ENCODE measurements at places on chromosomes 4 and X. TPM values are rescaled to one million over a fixed set of nuclear protein-coding genes. Genes with fewer than 3 reads are reported as not detected.

C4orf51 gene
- total RNA-seq, result not detected

CXCL11 gene
- total RNA-seq, result 1.2 TPM

CFAP47 gene
- not detected for total RNA-seq

NLGN4X gene
- not detected for total RNA-seq

CT47B1 gene
- total RNA-seq, result not detected

UGT2B10 gene
- not detected for total RNA-seq

FGFR3 gene
- 41.6 TPM for total RNA-seq

SMARCA1 gene
- 14.2 TPM for total RNA-seq

PNMA6F gene
- total RNA-seq, result not detected

MAGEA6 gene
- total RNA-seq, result not detected

KCND1 gene
- 0.47 TPM for total RNA-seq

ZNF630 gene
- 1.1 TPM for total RNA-seq

ZMAT1 gene
- not detected for total RNA-seq

AMBN gene
- not detected for total RNA-seq

APLN gene
- total RNA-seq, result 8.2 TPM

LEF1 gene
- total RNA-seq, result 3.3 TPM

PRSS12 gene
- 18.3 TPM for total RNA-seq

MAGEE2 gene
- not detected for total RNA-seq

XG gene
- total RNA-seq, result 11.8 TPM

SLC10A6 gene
- 5.0 TPM for total RNA-seq

SLC16A2 gene
- 8.7 TPM for total RNA-seq

CT45A1 gene
- total RNA-seq, result not detected

MGARP gene
- 0.08 TPM for total RNA-seq

MUC7 gene
- not detected for total RNA-seq

CLDN2 gene
- total RNA-seq, result not detected

SMC1A gene
- total RNA-seq, result 41.9 TPM

CXCL3 gene
- 156 TPM for total RNA-seq

PCYT1B gene
- total RNA-seq, result 7.2 TPM

MAMLD1 gene
- 0.38 TPM for total RNA-seq

STK32B gene
- total RNA-seq, result 1.1 TPM

PLXNB3 gene
- 5.2 TPM for total RNA-seq

ZNF280C gene
- total RNA-seq, result 2.2 TPM

FAM114A1 gene
- 71.3 TPM for total RNA-seq

SHROOM3 gene
- 15.1 TPM for total RNA-seq

KLHL5 gene
- total RNA-seq, result 52.6 TPM

GRPR gene
- not detected for total RNA-seq

MAML3 gene
- total RNA-seq, result 0.27 TPM

C4orf36 gene
- total RNA-seq, result 6.0 TPM

TENM3 gene
- total RNA-seq, result 16.1 TPM

CSN2 gene
- total RNA-seq, result not detected

PRR32 gene
- total RNA-seq, result not detected

PHOX2B gene
- not detected for total RNA-seq

DTHD1 gene
- total RNA-seq, result not detected

FAM193A gene
- total RNA-seq, result 8.9 TPM

PPEF2 gene
- not detected for total RNA-seq
